ENCODE measurements at places on chromosomes 16 and 17.
A peak's percentile ranks its signal among the peaks of the same experiment; 100 is the strongest.

DNA sequence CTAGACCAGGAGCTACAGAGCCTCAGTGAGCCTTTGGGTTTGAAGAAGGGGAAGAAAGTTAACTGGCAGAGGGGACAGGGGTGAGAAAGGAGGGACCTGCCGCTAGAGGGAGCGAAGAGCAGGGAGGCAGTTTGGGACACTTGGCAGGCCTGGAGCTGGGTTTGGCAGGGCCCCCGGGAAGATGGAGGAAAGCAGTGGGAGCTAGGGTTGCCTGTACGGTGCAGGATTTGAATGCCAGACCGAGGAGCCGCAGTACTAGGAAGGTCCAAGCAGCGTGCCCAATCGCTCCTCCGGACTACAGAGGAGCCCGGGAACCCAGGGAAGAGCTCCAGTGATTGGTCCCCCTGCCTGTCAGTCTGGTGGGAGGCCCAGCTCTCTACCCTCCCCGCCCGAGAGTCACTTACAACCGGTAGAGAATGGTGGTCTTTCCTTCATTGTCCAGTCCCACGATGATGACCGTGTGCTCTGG is 1.3 kb downstream of the ARL5C start:
- DNase-seq = peak; percentile 62

DNA sequence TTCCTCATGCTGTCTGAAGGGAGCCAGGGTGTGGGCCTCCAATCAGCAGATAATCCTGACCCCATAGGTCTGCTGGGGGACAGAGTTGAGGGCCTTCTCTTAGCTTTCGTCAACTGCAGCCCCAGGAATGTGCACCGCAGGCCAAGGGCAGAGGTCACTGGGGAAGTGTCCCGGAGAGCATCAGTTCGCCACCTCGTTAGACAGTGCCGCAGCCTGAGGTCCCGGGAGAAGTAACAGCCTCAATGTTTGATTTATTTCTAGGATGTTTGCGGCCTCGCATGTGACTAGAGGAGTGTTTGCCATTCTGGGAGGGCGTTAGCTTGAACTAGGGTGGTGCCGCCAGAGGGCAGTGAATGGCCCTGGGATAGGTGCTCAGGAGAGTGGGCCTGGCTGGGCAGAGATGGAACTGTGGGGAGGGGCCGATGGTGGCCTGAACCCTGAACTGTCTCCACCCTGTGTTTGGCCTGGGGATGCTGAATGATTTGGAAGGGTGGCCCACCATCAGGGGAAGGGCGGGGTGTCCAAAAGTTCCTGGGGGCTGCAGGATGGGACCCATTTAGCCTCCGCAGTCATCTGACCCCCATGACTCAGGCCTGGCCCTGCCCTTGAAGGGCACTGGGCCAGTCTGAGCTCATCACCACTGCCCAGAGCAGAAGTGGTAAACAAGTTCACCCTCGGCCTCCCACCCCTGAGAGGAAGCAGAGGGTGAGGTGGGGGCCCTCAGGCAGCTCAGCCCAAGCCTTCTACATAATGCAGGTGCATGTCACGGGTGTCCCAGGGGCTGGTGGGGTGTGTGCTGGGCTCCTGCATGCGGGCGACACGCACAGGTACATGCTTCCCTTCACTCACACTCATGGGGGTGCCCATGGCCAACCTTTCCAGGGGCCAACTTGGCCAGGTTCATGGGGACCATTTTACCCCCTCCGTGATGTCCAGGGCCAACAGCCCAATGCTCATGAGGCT is 12.4 kb upstream of the TAC4 start:
- DNase-seq = no peak

DNA sequence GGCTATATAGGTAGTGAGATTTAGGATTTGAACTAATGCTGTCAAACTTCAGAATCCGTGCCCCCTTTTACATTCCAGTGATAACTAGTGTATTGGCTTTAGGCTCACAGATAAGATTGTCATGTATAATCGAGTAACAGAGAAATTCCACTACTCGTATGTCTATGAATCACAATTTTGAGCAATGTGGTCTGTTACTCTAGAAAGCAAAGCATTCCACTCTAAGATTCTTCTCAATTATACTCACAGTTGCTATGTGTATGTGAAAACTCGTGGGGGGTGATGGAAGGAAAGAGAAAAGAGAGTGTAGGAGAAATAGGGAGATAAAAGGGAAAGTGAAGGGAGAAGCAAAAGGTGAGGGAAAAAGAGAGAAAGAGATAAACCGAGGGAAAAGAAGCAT is 1175.1 kb upstream of the GOT2 start:
- no peak for DNase-seq

GRCh38 chr17:57275071-57275764 is 18.9 kb downstream of the MSI2 start:
- DNase-seq = no peak

- DNase-seq = no peak
These were observed 15.4 kb upstream of the MYO18A start for GRCh38 chr17:29195465-29196081.

DNA sequence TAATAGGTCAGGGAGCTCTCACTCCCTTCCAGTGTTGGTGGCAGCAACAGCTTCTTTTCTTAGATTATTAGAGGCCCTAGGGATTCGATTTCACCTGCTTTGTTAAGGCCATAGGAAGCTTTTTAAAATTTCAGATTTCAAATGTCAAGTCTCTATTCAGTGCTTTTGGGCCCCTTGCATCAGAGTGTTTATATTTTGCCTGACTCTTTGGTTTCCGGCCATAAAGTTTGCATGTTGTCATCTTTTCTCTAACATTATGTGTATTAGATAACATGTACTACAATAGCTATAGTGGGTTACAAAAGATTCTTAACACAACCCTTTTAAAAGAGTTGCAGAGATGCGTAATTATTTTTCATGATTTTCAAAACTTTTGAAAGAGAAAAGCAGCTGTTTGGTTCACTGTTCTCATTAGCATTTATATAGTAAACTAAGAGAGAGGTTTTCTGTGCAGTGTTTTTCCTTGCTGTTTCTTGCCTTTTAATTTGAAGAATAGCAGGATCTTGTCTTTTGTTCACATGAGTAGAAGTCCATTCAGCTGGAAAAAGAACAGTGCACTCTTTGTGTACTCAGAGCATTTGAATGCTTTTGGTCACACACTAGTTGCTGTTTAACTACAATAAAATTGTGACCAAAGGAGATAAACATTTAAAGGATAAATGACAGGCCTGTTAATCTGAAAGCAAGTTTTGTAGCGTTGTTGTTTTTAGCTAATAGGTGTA is 52.5 kb downstream of the FTO start:
- no peak for DNase-seq

DNA sequence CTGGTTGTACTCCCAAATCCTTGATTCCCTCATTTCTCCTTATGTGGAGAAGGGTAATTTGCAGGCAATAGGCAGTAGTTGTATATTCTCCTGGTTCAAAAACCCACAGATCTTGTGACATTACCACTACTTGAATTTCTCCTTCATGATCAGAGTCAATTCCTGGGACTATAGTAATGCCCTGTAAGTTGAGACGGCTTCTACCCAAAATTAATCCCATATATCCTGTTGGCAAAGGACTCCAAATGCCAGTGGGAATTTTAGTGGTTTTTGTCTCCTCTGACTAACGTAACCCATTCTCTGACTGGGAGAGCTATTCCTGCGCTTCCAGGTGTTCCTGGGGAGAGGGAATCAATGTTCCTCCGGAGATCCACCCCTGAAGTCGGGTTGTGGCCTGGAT is 11.6 kb upstream of the ZNF689 start:
- no peak for DNase-seq

DNA sequence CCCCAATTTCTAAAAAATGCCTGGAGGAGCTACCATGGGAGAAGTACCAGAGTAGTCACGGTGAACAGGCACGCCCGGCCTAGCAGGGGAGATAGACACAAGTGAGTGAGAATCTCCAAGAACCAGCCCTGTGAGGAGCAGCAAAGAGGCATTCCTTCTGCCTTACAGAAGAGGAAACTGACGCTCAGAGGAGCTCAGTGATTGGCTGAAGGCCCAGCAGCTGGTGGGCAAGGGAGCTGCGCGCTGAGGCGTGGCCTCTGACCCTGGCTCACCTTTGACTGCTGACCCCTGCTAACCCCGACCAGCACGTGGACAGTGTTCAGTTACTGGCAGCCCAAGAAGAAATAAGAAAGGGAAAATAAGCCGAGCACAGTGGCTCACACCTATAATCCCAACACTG is 1.8 kb downstream of the C16orf96 start:
- DNase-seq = no peak

GRCh38 chr17:9028202-9028987 is 7.1 kb downstream of the NTN1 start:
- DNase-seq = no peak

GRCh38 chr17:79988185-79988971 is 47.3 kb downstream of the TBC1D16 start:
- DNase-seq = no peak

- DNase-seq = peak; percentile 36
These were observed 3.4 kb downstream of the ALDOA start for GRCh38 chr16:30068750-30069610.

- no peak for DNase-seq
These were observed 18.4 kb downstream of the METRNL start for GRCh38 chr17:83097831-83098230.

- DNase-seq = no peak
These were observed 471.5 kb upstream of the C16orf82 start for GRCh38 chr16:26595199-26595598.

DNA sequence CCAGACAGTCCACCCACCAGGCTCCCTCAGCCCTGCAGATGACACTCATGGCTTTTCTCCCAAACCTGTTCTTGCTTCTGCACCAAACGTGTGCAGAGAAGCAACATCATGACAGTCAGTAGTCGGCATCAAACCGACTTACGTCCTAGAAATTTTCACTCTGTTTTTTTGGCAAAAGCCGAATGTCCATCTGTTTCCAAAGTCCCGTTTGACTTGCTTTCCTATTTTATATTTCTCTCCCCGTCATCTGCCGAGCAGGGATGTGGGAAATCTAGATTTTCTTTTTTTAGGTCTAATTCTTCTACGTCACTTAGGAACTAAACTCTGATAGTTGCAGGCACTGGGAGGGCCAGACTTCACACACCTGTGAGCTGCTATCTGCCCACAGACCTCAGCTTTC is 104.9 kb downstream of the RMI2 start:
- DNase-seq = no peak

GRCh38 chr17:31696184-31696602 is 162.9 kb downstream of the COPRS start:
- DNase-seq = no peak

GRCh38 chr17:42692489-42692888 is 10.2 kb downstream of the CNTNAP1 start:
- no peak for DNase-seq

GRCh38 chr16:62832214-62832613 is 796.0 kb upstream of the CDH8 start:
- no peak for DNase-seq

DNA sequence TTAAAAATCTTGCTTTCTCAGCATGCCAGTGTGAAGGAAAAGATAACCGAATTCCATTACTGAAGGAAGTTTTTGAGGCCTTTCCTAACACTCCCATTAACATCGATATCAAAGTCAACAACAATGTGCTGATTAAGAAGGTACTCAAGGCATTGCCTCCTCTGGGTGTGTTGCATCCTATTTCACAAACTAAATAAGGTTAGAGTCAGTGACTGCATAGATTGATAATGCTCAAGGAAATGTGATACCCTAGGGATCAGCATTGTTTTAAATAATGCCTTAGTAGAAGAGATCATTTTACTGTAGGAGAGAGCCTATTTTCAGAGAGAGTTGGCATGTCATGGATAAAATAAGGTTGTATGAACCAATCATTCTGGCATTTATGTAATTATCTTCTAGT is 36.8 kb downstream of the GDPD1 start:
- no peak for DNase-seq

DNA sequence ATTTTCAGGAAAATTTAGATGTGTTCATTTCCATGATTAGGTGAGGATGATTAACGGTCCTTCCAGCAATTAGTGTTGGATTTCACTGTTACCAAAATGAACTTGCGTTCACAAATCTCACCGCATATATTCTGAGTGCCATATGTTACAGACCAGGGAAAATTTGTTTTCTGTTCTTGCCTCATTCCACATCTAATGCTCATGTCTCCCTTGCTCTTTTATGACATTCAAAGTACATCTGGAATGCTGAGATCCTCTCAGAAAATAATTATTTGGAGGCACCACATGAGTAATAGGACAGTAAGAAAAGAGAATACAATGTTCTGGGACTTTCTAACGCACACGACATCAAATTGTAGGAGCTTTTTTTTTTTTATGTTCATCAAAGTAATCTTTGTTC is 406.5 kb downstream of the SHISA9 start:
- DNase-seq = no peak

- no peak for DNase-seq
These were observed 25.8 kb upstream of the ACSF3 start for GRCh38 chr16:89067677-89068443.

GRCh38 chr17:80892019-80892855 is 99.4 kb upstream of the CHMP6 start:
- peak; percentile 84 for DNase-seq

DNA sequence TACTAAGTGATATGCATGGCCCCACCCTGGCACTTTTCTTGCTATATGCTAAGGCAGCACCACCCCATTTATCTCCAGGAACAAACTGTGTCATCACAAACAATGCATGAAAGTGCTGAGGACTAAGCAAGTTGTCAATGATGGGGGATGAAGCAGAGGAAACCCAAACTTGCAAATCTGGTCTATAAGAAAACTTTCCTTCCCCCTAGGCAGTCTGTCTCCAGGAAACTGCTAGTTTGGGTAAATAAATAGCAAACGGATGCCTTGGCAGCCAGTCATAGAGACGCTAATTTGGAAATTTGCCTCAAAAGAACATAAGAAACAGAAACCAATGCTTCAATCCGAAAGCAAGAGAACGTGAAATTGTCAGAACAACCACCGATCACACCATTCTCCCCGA is 5.6 kb upstream of the HSBP1 start:
- no peak for DNase-seq

DNA sequence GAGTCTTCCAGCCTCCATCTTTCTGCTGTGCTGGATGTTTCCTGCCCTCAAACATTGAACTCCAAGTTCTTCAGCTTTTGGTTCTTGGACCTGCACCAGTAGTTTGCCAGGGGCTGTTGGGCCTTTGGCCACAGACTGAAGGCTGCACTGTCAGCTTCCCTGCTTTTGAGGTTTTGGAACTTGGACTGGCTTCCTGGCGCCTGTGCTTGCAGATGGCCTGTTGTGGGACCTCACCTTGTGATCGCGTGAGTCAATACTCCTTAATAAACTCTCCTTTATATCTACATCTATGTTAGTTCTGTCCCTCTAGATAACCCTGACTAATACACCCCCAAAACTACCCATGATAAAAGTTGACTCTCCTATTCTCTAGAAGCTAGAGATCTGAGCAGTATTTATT is 7.6 kb upstream of the CD300A start:
- DNase-seq = no peak

GRCh38 chr16:55964923-55965475 is 89.8 kb upstream of the CES5A start:
- no peak for DNase-seq

GRCh38 chr17:14352136-14352535 is 51.3 kb downstream of the HS3ST3B1 start:
- DNase-seq = no peak

GRCh38 chr17:38873640-38874380 is 4.0 kb downstream of the LASP1 start:
- no peak for DNase-seq

GRCh38 chr16:54123766-54124165 is 162.8 kb downstream of the IRX3 start:
- DNase-seq = no peak
